ENCODE measurements at places on chromosomes 1 and 21. TPM values are rescaled to one million over a fixed set of nuclear protein-coding genes. Genes with fewer than 3 reads are reported as not detected.

Gene TRNP1
- 22.7 TPM for total RNA-seq

Gene LYPD8
- not detected for total RNA-seq

Gene GPR153
- 10.6 TPM for total RNA-seq

Gene EPHA10
- total RNA-seq, result 1.6 TPM

Gene TAS1R1
- total RNA-seq, result not detected

Gene S100A1
- 99.7 TPM for total RNA-seq

Gene NR5A2
- total RNA-seq, result 6.9 TPM

Gene CD1D
- 1.1 TPM for total RNA-seq

Gene SLC45A3
- total RNA-seq, result 1.3 TPM

DNA sequence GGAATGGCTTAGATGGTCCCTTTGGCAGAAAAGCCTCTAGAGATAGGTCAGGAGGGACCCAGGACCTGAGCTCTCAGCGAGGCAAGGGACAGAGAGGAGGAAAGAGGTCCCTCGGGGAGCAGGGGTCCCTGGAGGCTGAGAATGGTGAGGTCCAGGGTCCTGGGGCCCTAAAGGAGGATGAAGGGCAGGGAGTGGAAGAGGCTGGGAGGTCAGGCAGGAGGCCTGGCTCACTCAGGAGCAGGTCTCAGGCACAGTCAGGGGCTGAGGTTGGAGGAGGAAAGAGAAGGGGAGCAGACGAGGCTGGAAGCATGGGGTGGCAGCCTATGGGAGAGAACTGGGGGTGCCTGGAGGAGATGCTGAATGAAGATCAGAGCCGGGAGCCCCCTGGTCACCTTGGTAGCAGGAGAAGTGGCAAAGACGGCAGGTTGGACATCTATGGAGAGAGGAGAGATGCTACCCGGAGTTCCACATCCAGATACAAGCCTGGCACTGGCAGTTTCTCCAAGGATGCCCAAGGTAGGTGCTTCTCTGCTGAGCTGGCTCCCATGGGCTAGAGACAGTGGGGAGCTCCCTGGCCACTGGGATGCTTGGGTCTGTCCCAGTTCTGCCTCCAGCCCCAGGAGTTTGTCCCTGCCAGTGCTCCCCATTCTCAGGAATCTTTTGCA, 22.6 kb downstream of the IGFN1 start:
- peak; percentile 46 for DNase-seq

DNA sequence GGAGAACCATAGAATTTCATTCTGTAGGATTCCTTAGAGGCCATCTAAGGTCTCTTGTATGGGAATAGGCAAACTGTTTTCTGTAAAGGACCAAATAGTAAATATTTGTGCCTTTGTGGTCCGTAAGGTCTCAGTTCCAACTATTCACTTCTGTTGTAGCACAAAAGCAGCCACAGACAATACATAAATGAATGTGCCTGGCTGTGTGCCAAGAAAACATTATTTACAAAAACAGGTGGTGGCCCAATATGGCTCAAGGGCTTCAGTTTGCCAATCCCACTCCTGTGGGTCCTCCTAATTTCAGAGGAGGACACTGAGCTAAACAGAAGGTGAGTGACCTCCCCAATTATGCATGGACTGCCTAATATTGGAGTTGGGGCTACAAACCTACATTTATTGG, 67.6 kb upstream of the EDEM3 start:
- DNase-seq, result no peak

- no peak for DNase-seq
These were observed 14.8 kb downstream of the ARHGEF11 start for GRCh38 chr1:157030728-157031127.

- peak; percentile 28 for DNase-seq
These were observed 92.3 kb downstream of the DMRTB1 start for GRCh38 chr1:53551428-53551995.

GRCh38 chr1:145846201-145846612, 777 bp downstream of the NUDT17 start:
- DNase-seq, result no peak

DNA sequence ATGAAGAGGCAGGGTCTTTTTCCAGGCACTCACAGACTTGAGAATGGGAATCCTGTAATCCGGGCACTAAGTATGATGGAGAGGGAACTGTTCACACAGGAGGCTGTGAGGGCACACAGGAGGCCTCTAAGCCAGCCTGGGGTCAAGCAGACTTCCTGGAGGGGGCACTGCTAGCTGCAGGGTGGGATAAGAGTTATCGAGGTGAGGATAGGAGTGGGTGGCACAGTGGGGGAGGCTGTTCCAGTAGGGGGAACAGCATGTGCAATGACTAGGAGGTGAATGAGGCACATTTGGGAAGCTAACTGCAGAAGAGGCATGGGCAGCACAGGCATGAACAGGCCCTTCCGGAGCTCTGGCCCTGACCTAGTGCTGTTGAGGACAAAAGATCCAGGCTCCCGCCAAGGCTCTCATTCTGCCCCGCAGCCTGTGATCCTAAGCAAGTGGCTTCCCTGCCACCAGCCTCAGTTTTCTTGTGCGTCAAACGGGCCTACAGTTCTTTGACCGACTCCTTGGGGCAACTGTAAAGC, 216.7 kb downstream of the TRABD2B start:
- DNase-seq, result no peak

DNA sequence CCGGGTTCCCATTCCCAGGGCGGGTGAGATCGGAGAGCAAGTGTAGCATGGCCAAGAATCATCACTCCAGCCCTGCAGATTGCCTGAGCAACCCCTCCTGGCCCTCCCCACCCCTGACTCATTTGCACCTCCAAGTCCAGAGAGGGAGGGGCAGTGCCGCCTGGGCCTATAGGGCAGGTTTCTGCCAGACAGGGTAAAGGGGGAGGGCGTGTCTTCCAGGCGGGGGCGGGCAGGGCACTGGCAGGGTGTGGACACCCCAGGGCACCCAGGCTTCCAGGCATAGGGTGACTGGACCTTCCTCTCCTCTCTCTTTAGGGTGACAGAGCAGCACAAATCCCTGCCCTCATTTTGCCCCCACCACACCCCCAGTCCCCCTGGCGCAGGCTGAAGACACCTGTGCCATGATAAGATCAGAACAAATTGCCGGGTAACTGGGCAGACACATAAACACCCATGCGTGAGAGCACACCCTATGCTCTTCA, 3.2 kb upstream of the CRYBG2 start:
- no peak for DNase-seq

- no peak for DNase-seq
These were observed 1.2 kb upstream of the TSPAN2 start for GRCh38 chr1:115090540-115090939.

DNA sequence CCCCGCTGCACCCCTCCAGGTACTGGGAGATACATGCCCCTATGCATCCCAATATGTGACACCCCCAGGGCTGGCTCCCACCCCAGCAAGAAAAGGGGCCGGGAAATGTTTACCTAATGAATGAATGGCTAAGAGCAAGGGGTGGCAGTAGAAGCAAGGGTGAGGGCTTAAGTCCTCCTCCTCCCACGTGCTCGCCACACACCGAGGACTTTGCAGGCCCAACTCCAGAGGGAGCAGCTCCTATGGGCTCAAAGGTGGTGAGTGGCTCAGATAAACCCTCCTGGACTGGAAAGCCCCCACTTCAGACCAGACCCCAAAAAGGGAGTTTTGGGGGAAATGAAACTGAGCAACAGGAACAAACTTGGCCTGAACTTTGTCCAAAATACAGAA, 11.4 kb downstream of the SLC45A3 start:
- DNase-seq, result no peak

DNA sequence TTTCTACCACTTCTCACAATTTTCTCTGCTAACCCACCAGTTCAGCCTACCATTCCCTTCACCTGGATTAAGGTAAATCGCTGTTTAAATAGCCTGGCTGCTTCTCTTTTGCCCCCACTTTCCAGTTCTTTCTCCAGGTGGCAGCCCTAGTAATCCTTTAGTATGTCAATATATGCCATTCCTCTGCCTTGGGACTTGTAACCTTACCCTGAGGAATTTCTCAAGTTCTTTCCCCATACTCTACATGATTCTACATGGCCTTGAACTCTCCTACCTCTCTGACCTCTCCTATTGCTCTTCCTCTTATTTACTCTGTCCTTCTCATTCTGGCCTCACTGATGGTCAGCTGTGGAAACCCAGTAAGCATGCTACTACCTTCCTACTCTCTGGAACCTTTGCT, 546.0 kb downstream of the PLA2G4A start:
- DNase-seq, result no peak

DNA sequence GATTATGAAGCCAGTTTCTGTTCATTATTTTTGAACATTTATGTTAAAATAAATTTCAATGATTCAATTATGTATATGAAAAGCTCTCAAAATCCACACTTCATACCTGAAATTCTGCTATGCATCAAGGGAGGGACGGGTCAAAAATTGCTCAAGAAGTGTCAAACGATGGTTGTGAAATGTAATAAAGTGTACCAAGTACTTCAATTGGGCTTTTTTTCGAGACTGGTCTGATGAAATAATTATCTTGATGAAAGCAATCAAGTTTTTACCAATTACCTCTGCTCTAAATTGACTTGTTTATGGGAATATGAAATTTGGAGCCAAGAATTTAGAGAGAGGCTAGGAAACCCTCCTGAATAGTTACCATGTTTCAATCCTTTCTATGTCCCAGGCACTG, 7.9 kb downstream of the OSCP1 start:
- no peak for DNase-seq

GRCh38 chr1:169550294-169550693, 36.0 kb downstream of the F5 start:
- DNase-seq, result no peak

DNA sequence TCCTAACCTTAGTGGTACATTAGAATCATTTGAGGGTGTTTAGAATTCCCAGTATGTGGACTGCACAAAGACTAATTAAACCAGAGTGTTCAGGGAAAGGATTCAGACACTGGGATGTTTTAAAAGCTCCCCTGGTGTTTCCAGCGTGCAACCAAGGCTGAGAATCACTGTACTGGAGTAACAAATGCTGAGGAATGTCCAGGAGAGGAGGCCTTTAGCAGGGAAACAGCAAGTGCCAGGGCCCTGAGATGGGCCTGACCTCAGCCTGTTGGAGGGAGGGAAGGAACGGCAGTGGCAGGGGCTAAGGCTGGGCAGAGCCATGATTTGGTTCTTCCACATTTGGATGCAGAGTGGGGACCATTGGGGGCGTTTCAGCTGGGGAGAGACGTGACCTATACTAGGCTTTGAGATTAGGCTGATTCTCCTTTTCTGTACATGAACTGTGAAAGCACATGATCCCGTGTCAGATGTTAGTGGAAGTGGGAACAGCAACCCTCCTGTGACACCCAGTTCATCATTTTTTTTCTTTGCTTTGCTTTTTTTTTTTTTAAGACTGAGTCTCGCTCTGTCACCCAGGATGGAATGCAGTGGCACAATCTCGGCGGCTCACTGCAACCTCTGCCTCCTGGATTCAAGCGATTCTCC, 49.3 kb downstream of the KANK4 start:
- DNase-seq, result no peak

DNA sequence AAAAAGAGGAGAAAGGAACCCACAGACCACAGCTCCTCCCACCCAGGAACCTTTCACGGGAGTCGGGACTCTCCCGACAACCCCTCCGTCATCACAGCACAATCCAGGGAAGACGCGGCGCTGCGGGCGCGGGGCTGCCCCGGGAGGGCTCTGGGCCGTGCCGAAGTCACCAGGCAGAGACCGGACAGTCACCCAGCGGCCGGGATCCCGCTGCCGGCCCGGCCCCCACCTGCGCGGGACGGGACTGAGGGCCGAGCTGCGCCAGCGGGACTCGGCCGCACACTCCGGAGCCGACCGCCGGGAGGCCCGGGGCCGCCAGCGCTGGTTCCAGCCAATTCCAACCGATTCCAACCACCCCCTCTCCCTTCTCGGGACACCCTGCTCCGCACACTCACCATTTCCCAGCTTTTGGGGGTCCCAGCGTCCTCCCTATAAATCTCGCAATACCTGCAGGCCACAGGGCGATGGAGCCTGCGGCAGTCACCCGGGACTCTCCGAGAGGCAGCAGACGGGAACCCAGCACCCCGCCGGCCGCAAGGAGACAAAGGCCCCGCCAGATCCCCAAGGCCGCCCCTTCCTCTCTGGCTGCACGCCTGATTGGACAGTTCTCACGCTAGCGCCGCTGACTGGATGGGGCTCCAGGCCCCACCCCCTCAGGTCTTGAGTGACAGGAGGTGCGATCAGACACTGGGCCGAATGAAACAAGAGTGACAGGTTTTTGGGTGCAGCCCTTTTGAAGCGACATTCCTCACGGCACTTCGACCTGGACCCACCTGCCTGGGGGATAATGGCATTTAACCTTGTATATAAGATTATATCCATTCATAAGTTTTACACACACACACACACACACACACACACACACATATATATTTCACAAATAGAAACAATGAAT, at the start of gene ZNF695:
TSS of gene ZNF695 (minus strand) at position 547 of the 895 bp plus-strand sequence. CDS start at position 398, 149 bp downstream.
- peak; percentile 62 for DNase-seq

DNA sequence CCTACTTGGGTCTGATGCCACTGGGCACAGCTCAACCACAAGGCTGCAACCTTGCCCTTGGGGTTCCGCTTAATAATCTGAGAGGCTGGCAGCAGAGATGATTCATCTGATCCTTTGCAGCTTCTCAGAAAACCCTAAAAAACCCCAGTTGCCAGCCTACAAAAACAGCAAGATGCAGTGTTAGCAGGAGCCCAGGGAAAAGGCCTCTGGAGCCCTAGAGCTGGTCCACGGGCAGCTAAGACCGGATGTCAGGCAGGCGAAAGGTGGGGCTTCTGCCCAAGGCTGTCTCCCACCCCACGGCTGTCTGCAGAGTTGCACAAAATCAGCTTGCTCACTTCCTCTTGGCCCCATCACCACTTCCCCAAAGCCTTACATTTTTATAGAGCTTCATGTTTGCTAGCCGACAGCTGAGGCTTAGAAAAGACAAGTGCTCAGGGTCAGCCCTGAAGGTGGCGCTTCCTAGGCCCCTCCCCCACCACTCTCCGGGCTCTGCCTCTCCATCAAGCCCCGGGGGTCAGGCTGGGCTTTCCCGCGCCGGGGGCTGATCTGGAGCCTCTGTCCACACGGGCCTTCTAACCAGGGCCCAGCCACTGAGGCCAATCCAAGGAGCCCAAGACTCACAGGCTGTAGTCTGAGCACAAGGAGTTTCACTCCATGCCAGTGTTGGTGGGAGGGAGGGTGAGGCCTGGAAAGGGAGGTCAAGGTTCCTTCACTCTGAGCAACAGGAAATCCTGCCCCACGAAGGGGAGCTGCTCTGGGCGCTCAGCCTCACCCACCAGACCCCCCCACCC, 4.2 kb upstream of the ADORA3 start:
- DNase-seq, result peak; percentile 87

DNA sequence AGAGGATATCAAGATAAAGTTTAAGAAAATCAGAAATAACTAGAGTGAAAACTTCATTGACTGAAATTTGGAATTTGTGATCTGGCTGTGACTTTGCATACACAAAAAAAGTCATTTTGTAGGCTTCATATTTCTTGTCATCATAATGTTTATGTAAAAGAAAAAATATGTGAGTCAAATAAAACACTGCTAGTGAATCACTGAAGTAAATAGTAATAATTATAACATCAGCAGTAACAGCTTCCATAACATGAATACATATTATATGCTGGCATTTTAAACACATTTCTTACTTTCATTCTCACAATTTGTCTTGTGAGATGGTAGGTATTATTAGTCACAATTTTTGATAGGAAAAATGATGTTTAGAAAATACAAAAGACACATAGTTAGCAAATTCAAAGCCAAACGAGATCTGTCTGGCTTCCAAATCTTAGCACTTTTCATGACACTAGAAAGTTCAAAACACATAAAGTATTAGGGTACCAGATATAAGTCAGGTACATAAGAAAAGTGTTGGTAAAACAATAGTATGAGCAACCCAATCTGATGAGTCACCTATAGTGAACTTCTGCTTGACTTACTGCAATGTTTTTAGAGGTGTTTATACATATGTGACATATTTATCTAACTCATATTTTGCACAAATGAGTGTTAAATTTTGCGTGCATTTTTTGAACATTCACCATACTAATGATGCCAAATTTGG, 241.0 kb upstream of the SNX7 start:
- no peak for DNase-seq

Data from sciatic nerve (tissue), 2 donors.